Right renal pelvis (tissue), 4 donors: ENCODE measurements at places on chromosomes 5 and 9. TPM values are rescaled to one million over a fixed set of nuclear protein-coding genes. Genes with fewer than 3 reads are reported as not detected.

Gene GABRB2
- 1.9 TPM for polyA plus RNA-seq

Gene SERF1A
- 12.9 TPM for polyA plus RNA-seq

Gene SLC25A2
- polyA plus RNA-seq = not detected

Gene NEURL1B
- polyA plus RNA-seq = 17.5 TPM

Gene TAS2R1
- not detected for polyA plus RNA-seq

DNA sequence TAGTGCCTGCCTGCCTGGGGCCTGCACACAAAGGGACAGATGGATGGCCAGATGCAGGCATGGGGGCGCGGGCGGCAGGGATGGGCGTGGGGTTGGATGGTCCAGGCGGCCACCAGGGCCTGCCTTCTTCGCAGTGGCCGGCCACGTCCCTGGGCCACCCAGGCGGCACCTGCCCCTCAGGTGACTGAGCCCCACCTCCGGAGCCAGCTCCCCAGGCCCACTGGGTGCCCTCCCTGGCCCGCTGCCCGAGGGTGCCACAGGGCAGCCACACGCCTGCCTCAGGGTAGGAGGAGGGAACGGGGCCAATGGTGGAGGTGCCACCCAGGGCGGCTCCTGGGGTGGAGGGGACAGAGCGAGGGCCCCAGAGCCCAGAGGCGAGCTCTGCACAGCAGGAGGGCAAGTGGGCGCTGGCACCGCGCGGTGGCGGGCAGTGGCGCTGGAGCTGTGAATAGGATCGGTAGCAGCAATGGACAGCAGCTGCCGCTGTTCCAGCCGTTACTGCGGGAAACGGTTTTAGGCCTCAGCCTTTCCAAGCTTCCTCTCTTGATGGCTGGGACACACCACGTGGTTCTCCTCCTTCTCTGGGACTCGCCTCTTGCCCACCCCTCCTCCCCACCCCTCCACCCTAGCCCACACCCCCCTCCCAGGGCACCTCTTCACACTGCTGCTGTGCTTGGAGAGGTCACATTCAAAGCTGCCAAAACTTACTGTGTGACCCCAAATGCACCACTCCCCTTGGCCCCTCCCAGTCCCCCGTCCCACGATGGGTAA is 19.1 kb downstream of the LHX3 start:
- DNase-seq = no peak

GRCh38 chr5:107513337-107514085 is 157.2 kb downstream of the EFNA5 start:
- DNase-seq = no peak

GRCh38 chr9:35791297-35791921 is at the start of gene NPR2:
NPR2 (plus strand) TSS chr9:35791591; CDS start chr9:35792409, 818 bp downstream.
- peak; percentile 16 for DNase-seq

DNA sequence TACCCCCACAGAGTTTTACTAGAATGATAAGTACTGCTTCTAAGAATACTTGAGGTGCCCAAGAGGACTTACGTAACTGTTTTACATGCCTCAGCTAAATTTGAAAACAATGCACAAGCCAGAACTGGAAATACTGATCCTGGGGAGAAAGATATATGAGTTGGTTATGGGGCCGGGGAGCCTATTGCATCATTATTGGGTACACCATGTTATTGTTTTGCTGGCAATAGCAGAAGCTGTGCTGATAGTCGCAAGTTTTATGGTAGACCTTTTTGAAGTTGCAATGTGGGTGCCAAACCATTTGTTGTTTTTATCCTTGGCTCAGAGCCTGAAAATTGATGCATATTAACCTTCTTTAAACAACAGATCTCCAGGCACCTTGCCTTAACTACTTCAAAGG is 108.4 kb upstream of the DHFR start:
- DNase-seq = no peak

DNA sequence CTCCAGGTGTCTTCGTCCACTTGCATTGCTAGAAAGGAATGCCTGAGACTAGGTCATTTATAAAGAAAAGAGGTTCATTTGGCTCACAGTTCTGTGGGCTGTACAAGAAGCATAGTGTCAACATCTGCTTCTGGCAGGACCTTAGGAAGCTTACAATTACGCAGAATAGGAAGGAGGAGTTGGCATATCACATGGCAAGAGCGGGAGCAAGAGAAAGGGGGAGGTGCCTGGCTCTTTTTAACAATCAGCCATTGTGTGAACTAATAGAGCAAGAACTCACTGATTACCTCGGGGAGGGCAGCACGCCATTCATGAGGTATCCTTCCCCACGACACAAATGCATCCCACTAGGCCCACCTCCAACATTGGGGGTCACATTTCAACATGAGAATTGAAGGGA is 134.4 kb upstream of the EFNA5 start:
- no peak for DNase-seq

DNA sequence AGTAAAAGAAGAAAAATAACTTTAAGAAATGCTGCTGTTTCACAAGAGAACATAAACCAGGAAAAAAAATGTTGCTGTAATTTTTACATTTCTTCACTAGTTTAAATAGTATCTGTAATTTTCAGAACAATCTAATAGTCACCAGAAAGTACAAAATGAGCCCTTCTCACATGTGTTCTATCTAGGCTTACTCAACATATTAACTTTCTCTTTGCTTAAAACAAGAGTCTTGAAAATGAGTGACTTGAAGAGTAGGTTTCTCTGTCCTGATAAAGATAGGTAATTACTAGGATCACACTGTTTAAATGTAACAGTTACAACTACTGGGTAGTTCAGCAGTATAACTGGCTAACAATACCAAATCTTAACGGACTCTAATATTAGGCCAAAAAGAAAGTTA is 37.5 kb downstream of the CLINT1 start:
- DNase-seq = no peak

- no peak for DNase-seq
These were observed 412.1 kb upstream of the IRX2 start for GRCh38 chr5:3163626-3164025.

GRCh38 chr5:175561085-175561484 is 82.7 kb downstream of the SFXN1 start:
- DNase-seq = no peak

DNA sequence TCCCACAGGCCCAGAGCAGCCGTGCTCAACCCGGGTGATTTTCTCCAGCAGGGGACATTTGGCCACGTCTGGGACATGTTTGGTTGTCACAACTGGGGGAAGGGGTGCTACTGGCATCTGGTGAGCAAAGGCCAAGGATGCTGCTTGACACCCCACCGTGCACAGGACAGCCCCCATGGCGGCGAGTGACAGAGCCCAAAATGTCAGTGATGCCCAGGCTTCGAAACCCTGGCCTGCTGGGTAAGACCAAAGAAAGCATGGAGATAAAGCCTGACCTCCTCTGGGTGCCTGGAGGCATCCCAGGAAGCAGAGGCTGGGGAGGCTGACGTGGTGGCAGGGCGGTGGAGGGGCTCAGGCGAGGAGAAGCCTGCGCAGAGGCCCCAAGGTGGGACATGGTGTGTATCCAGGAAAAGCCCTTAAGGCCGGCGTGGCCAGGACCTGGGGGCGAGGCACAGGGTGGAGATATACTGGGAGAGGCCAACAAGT is 66.4 kb downstream of the ZNF354C start:
- no peak for DNase-seq

GRCh38 chr5:172063463-172064235 is 57.2 kb upstream of the FBXW11 start:
- DNase-seq = no peak

- DNase-seq = peak; percentile 63
These were observed at the start of gene TMEFF1 for GRCh38 chr9:100472788-100473275. TMEFF1 (plus strand) TSS chr9:100473149; CDS start chr9:100473545, 396 bp downstream.

DNA sequence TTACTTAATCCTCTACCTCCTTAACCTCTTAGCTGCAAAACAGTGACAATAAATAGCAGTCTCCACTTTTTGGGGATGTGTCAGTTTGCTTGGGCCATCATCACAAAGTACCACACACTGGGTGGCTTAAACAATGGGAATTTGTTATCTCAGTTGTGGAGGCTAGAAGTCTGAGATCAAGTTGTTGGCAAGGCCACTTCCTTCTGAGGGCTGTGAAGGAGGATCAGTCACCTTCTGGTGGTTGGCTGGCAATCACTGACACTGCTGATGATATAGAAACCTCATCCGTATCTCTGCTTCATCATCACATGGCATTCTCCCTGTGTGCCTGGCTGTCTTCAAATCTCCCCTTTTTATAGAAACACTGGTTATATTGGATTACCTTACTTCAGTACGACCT is 187.1 kb upstream of the TBC1D2 start:
- no peak for DNase-seq

DNA sequence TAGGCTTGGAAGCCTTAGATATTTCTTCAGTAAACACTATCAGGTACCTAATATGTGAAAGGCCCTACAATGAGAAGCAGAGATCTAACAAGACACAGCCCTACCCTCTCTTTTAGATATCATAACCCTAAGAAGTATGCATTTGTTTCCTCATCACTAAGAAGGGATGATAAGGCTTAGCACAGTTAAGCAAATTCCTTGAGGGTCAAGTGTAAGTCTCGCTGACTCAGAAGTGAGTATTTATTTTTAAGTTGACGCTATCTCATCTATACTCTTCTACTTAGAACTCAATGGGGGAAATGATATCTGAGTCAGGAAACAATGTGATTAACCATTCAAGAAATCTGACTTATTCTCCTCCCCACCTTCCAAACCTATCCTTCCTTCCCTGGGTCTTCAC is 149.7 kb downstream of the ESM1 start:
- no peak for DNase-seq

- DNase-seq = no peak
These were observed 124.9 kb downstream of the SAXO1 start for GRCh38 chr9:18907927-18908625.

DNA sequence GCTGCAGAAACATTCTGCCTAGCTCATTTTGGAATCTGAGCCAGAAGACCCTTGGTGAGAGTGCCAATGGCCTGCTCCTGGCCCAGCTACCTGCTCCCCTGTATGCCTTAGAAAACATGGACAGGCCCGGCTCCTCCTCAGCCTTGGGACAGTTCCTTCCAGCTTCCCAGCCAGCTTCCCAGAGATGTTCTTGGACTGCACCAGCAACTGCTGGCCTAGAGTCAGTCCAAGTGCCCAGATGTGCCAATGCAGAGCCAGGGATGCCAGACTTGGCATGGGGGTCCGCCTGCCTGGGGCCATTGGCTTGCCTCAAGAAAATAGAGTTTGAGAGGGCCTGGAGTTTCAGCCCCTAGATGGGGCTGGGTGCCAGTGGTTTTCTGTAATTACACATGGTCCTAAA is 142.2 kb upstream of the TRIM32 start:
- DNase-seq = no peak

DNA sequence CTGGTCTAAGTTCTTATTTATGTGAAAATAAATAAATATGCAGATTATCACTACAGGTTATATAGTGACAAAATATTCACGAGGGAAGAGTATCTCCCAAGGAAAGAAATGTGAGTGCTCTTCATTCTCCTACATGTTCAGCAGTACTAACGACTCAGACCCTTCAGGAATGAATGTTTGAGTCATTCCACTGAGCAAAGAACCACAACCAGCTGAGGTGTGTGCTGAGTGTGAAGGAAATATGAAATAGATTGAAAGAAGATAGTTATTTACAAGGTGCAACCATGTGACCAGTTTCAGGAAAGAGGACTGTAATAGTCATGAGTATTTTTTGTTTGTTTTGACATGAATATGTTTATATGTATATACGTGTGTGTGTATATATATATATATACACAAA is 228.7 kb downstream of the TUSC1 start:
- DNase-seq = no peak

GRCh38 chr9:137988701-137989100 is 111.1 kb downstream of the CACNA1B start:
- no peak for DNase-seq

GRCh38 chr5:148924817-148925216 is 98.4 kb downstream of the ADRB2 start:
- no peak for DNase-seq

DNA sequence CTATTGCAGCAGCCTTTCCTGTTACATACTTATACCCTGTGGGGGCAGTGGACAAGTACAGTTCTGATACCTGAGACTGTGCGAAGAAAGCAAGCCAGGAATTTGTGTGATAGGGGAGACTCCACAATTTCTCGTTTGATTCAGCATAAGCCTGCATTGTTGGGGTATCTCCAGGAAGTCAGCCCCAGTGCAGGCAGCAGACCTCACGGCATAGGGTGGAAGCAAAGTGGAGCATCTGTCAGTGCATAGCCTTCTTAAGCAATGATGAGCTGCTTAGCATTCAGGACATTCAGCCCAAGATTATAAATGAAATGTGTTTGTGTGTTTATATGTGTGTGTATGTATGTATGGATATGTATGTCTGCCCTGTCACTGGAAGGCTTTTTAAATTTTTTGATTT is 157.0 kb downstream of the SH3GL2 start:
- DNase-seq = no peak

GRCh38 chr5:133921069-133921468 is 47.4 kb downstream of the C5orf15 start:
- no peak for DNase-seq
